ENCODE measurements at places on chromosomes 6 and 20. TPM values are rescaled to one million over a fixed set of nuclear protein-coding genes. Genes with fewer than 3 reads are reported as not detected.

The CAP2 gene
- total RNA-seq, result 8.9 TPM

The ZKSCAN8 gene
- total RNA-seq, result 19.2 TPM

The HAO1 gene
- not detected for total RNA-seq

The TINAG gene
- not detected for total RNA-seq

The NCOA5 gene
- total RNA-seq, result 9.2 TPM

The CGA gene
- not detected for total RNA-seq

The BTBD3 gene
- total RNA-seq, result 20.9 TPM

The FAM217A gene
- not detected for total RNA-seq

The ENPP1 gene
- 31.9 TPM for total RNA-seq

The SLC26A8 gene
- total RNA-seq, result not detected

The TBXT gene
- total RNA-seq, result not detected

The EDN3 gene
- total RNA-seq, result not detected

The BNIP5 gene
- not detected for total RNA-seq

The PPIL6 gene
- total RNA-seq, result 5.0 TPM

The C20orf141 gene
- not detected for total RNA-seq
